ENCODE measurements at places on chromosomes 11 and 22. TPM values are rescaled to one million over a fixed set of nuclear protein-coding genes. Genes with fewer than 3 reads are reported as not detected.

KCNJ1 gene
- not detected for total RNA-seq

DNA sequence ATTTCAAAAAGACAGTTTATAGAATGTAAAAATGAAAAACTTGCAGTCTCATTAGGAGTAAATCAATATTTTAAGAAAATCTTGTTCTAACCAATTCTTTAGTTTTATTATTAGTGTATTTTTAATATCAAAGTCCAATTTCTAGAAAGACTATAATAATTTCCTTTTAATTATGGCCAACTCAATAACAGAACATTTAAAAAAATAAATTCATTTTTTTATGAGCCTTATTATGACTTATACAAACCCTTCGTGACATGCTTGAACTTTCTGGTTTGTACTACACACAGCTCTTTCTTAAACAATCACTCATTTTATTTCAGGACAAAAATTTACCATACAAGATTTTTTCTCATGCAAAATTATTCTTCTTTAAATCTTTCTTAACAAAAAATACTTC lies 11.7 kb upstream of the MRGPRE start:
- DNase-seq: no peak

KRTAP5-2 gene
- not detected for total RNA-seq

DNA sequence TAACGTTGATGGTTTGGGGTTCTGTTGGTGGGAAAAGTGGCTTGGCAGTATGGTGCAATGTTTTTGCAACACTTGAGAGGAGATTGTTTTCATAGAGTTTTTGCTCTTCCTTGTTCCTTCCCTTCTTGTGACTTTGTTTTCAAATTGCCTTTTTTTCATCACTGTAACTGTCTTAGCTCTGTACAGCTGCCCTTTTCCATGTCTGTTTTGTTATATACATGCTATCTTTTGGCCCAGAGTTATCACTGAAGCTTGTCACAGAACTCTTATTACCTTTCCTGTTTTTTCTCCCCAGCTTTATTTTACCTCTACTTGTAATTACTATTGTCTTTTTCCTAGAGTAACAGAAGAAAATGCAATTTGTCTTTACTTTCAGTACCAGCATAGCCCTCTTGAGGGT lies 154.1 kb downstream of the DDX10 start:
- DNase-seq: no peak
